Progenitor cell of endocrine pancreas (in vitro differentiated cells): ENCODE measurements at places on chromosomes 3 and 15.

- DNase-seq, result no peak
Measured at GRCh38 chr3:97970956-97971620, 1.1 kb downstream of the RIOX2 start.

DNA sequence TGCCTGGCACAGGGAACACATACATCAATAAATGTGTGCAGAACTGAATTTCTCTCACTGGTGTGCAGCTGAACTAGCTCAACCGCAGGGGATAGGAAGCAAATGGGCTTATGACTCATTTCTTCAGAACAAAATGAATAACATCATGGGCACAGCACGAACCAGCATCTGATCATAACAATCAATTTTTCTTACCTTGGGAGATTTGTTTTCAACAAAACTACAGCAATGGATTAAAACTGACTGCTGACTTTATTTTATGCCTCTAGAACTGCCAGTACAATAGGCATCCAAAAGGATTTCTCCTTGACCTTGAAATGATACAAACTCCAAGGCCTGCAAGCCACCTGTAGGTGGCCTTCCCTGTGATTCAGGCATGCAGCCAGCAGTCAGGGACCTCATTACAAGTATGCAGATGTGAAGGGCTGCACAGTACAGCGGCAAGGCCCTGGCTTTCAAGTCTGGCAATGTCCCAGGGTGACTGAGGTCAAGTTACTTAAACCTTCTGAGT lies 26.1 kb downstream of the TAMM41 start:
- no peak for DNase-seq

DNA sequence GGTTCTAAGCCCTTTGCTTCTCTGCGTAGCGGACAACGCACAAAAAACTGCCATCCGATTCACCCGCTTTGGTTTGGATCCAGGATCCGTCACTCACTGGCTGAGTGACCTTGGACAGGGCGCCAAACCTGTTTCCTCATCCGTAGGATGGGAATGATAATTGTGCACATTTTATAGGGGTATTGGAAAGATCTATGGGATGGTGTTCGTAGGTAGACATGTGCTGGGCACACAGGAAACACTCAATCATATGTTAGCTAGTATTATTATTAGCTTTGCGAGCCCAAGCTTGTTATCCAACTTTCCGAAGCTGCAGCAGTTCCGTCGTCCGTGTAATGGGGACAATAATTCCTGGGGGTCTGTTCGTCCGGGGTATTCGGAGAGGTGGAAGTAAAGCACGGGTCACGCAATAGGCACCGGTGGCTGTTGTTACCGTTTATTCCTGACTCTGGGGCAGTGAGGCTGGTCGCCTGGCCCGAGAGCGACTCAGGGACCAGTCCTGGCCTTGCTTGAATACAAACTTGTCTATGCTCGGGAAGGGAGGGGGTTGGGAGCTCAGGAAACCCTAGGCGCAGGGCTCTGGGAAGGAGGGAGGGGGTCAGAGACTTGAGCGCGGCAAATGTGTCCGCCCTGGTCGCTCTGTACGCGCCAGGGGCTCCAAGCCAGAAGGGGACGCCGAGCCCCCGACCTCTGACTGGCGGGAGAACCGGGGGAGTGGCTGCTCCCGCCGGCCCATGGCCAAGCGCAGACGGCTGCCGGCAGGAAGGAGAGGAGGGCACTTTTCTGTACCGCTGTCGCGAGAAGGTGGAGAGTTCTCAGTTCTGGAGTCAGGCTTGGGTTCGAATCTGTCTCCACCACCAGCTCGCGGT lies 1.3 kb downstream of the SPSB4 start:
- DNase-seq, result no peak

DNA sequence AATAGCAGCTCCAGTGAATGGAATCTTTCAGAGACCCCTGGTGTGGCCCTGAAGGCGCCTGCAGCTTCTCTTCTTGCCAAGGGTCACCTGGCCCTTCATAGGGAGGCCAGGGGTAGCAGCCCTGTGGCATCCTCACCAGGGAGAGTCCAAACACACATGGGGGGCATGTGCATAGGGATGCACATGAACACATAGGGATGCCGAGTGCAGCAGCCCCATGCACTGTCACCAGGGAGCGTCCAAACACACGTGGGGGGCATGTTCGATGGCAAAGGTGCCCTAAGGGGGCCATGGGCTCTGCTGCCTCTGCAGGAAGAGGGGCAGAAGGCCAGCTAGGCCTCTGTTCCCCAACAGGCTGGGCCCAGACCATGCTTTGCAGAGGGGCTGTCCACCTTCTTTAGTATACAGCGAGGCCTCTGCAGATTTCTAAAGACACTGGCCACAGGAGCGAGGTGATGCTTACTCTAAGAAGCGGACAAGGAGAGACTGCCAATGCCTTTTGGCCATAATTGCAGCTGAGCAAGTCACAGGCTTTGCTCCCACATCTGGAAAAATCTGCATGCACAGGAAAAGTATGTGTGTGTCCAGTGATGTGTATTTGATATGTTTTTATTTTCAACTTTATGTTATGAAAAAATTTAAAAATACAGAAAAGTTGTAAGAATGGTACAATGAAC lies 21.0 kb downstream of the ANAPC13 start:
- DNase-seq, result no peak

DNA sequence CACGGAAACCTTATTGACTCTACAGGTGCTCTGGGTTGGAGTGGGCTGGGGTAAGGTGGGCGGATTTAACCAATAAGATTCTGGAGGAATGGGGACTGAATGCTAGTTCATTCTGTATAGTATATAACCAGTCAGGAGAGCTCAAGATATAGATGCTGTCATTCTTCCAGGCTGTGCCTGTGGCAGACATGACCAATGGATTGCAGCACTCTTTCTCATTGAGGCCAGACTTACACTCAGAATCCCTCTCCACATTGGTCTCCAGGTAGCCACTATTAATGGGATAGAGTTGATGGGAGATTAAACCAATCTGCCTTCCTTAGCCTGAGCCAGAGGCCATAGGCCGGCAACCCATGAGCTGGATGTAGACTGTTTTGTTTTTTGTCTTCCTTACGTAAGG lies 82.8 kb upstream of the MEF2A start:
- DNase-seq, result no peak

DNA sequence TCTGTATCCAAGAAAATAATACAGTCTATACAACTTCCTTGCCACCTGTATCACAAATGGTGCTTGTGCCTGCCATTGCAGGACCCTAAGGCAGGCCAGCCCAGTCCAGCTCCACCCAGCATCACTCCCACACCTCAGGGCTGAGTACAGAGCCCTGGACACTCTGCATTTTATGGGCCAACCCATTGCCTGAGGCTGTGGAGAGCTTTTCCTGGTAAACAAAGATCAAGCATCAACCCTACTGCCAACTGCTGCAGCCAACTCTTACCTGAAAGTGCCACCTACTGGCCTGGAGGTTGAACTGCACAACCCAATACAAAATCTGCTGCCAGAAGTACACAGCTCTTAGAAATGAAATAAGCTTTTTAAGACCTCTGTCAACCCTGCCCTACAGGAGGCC lies 1082.2 kb downstream of the NAALADL2 start:
- DNase-seq, result no peak

GRCh38 chr3:170117134-170117533 lies 64.4 kb downstream of the PHC3 start:
- DNase-seq, result no peak

GRCh38 chr3:151281671-151282324 lies 3.5 kb upstream of the P2RY14 start:
- no peak for DNase-seq

DNA sequence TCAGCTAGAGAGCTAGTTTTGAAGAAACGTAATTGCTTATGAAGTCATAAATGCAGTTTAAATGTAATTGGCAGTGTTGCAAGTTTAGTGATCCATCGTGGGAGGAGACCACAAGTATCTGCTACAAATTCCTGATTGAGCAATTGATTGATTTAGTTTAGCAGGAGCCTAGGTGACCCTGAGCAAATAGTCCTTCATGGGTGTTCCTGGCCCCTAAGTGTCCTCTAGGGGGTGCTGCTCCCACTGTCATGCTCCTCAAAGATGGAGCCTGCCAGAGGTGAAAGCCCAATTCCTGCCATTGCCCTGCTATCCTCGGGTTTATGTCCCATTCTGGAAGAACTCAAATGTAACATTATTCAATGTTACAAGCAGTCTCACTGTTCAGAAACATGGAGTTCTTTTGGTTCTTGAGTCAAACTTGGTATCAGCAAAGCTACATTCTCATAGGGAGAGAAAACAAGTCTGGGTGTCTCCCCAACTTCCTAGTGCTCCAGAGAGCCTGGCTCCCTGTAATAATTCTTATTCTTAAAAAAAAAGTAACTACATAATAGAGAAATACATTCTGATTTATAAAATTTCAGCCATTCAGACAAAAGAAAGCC lies 29.8 kb upstream of the SENP5 start:
- no peak for DNase-seq

DNA sequence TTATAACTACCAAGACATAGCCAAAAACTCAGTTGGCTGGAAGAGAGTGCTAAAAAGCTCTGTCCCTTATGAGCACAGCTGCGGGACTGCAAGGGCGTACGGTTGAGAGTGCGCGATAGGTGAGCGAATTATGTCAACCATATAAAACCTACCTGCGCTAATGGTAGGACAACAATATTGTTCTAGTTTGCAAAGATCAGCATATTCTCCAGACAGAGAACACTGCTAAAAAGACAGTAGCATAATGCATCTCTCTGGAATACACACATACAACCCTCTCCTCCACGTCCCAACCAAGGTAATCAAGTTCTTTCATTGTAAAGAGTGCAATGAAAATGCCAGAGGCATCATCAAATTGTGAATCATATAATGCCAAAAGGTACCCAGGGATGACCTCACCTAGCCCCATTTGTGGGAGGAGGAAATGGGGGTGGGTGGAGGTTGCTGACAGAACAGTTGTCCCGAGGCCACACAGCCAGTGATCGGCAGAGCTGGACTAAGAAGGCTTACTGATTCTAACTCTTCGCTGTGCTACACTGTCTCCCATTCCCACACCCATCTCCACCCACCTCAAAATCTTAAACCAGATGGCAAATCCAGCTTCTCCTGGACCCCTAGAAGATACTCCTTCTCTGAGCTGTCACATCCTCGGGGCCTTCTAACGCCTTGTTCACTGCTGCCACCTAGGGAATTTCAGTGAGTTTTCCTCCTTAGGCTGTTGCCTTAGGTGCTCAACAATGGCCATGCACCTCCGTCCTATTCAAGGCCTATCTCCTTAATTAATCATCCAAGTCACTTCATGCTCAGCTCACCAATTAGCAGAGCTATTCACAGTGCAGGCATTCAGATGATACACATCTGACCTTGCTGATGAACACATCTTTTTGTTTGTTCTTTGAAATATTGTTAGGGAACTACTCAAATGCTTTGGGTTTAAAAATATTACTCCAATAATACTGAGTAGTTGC lies 60.7 kb downstream of the RPL22L1 start:
- DNase-seq, result peak; percentile 14

DNA sequence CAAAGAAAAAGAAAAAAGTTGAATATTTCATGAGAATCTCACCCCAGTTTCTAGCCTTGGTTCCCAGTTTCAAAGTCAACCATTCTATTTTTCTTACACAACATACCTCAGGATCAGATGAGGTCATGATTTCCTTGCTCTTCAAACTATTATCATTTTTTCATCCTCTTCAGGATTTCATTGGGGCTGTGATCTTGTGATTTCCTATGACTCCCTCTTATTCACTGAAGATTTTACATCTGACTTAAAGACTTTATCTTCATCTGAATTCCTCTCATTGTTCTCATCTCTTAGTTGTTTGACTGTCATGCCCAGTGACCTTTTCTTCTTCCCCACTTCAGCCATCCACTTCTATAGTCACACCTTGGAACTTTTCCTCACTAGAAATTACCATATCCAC lies 3.1 kb upstream of the C3orf33 start:
- DNase-seq, result no peak

- DNase-seq, result peak; percentile 69
Measured at GRCh38 chr3:131502530-131503319, at the start of gene MRPL3. Gene MRPL3, minus strand, starts transcription at chr3:131502971. Its CDS starts 150 bp downstream, at chr3:131502821.

DNA sequence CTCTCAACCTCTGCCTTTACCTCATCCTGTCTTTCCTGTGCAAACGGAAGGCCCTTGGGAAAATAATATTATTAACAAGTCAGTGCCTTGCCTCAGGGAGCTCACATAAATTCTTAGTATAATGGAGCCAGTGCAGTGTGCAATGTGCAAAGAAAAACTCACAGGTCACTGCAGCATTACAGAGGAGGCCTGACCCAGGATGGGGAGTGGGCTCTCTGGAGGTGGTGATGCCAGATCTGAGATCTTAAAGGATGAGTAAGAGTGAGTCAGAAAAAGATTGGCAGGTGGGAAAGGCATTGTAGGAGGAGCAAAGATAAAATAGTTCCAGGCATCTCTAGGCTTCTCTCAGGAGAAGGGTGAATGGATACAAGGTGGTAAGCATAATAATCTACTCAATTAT lies 185.6 kb upstream of the ADAMTS9 start:
- DNase-seq, result no peak

- DNase-seq, result no peak
Measured at GRCh38 chr3:170751083-170751898, 118.7 kb downstream of the RPL22L1 start.

GRCh38 chr3:9595877-9596276 lies 42.3 kb upstream of the LHFPL4 start:
- DNase-seq, result no peak

- no peak for DNase-seq
Measured at GRCh38 chr15:60795889-60796288, 316.9 kb upstream of the ICE2 start.

DNA sequence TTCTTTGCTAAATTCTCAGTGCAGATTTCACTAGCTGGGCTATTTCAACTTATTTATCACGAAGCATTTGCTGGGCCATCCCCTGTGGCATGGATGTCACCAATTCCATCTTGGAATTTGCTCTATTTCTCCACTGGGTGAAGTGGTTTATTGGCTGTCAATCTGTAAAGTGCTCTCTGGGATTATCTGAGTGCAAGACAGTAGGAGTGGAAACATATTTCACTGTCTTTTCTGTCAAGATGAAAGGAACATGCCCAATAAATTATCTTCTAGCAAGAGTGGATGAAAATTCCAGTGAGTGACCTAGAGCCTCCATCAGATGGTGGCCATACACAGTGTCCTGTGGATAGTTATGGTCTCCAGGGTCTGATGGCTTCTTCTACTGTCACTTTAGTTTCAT lies 25.1 kb upstream of the CTDSPL start:
- DNase-seq, result no peak

- DNase-seq, result no peak
Measured at GRCh38 chr3:132253262-132253878, 63.8 kb upstream of the ACP3 start.

- DNase-seq, result no peak
Measured at GRCh38 chr15:42456971-42457370, 34.0 kb downstream of the ZNF106 start.

GRCh38 chr15:79769069-79769481 lies 127.7 kb downstream of the MTHFS start:
- DNase-seq, result no peak

- DNase-seq, result no peak
Measured at GRCh38 chr15:95503640-95504225, 826.8 kb upstream of the NR2F2 start.

DNA sequence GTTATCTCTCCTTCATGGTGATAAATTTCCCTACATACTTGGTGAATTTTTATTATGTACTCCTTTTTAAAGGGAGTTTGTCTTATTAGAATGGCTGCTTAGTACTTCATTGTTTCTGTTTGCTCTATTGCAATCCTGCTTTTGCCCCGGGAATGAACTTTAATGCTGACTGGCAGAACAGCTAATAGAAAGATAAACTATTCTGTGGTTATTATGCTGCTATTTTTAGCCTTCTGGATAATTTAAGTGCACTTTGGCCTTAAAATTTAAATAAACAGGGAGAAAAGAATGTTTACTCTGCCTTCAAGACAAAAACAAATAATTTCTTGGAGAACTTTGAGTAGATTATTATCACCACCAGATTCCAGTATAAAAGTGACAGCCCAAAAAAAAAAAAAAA lies 413.8 kb upstream of the CCDC54 start:
- DNase-seq, result no peak

- DNase-seq, result no peak
Measured at GRCh38 chr3:70064194-70064779, 64.8 kb downstream of the SAMMSON start.
